Retinal pigment epithelial cell (primary cell): ENCODE measurements at places on chromosomes 7 and 10.

DNA sequence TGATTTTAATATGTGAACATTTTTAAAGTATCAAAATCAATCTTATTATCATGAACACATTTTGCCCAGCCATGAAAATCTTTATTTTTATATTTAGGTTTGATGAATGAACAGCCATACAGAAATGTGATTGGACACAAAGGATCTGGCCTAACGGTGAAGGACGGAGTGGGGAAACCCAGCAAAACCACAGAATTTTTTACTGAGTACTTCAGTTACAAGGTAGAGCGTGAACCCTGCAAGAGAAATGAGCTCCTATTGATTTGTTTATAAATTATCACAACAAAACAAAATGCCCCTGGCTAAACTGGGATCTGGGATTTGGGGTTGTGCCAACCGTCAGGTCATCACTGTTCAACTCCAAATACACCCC is 118.8 kb downstream of the JAZF1 start:
- DNase-seq, result no peak

DNA sequence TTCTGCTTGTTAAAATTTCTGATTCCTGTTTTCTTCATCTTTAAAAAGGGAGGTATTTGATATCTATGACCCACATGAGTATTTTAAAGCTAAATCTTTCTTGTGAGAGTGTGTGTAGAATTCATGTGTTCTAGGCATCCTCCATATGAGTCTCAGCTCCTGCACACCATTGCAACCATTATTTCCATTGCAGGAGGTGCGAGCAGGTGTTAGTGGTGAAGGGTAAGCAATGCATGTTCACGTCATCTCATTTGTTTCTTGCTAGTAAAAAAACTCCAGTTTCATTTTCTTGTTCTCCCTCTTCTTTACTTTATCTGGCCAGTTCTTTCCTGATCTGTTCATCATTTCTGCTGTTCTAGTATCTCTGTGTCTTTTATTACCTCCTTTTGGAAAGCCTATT is 100.5 kb downstream of the ADRA2A start:
- DNase-seq, result no peak

GRCh38 chr10:15814565-15814964 is 45.7 kb downstream of the MINDY3 start:
- DNase-seq, result no peak

DNA sequence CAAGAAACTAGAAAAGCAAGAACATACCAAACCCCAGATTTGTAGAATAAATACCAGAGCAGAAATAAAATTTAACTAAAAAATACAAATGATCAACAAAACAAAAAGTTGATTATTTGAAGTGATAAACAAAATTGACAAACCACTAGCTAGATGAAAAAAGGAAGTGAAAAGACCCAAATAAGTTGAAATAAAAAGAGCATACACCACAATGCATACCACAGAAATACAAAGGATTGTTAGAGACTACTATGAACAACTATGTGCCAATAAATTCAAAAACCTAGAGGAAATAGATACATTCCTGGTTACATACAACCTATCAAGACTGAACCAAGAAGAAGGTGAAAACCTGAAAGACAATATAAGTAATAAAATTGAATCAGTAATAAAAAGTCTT is 333.4 kb downstream of the SH2D4B start:
- no peak for DNase-seq

GRCh38 chr10:32995751-32996150 is 37.7 kb upstream of the ITGB1 start:
- DNase-seq, result no peak

DNA sequence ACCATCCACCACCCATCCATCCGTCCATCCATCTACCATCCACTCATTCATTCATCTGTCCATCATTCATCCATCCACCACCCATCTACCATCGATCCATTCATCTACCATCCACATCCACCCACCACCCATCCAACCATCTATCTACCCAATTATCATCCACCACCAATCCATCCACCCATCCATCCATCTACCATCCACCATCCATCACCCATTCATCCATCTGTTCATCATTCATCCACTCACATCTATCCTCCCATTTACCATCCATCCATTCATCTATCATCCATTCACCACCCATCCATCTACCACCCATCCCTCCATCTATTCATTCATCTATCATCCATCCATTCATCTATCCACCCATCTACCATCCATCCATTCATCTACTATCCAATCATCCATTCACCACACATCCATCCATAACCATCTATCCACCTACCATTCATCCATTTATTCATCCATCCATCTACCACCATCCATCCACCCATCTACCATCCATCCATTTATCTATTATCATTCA is 188.8 kb downstream of the JCAD start:
- no peak for DNase-seq

DNA sequence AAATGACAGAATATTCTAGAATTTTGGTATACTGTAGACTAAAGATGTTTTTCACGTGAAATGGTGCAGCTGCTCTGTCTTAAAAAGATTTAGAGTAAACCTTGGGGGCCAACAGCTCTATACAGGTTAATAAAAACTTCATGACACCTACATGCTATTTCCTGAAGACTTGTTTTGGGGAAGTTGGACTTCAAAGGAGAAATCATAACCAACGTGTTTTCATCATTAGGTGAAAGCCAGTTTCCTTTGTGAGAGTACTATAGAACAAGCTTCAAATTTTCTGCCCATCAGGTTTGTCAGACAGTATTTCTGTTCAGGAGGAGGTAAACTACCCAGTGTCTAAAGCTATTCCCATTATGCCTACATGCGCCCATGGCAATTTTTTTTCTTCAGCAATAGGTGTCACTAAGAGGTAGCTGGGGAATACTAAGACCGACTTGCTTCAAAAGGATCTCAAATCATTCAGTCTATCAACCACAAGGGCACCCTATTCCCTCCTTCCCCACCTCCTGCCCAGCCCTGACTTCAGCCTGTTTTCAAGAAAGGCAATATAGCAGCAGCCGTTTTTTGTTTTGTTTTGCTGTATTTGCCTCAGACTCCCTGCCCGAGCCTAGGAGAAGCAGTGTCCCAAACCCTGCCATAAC is 237.3 kb upstream of the SP8 start:
- DNase-seq, result no peak

DNA sequence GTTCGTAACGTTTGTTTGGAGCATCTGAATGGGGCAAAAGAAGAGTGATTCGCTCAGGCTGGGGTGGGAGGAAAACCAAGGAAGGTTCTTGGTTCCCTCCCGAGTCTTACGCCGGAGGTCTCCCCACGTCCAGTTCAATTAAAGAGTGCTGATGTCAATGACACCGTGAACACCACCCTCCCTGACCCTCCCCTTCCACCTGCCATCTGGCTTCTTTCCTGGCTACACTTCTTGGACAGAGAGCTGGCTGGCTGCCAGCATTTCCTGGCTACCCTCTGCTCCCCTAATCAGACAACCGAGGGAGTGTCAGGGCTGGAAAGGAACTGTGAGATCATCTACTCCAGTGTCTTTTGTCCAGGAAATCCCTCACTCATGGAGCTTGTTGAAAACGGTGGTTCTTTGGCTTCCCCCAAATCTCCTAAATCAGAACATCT is 24.1 kb upstream of the FFAR4 start:
- no peak for DNase-seq

GRCh38 chr7:2530071-2530987 is 10.8 kb downstream of the LFNG start:
- no peak for DNase-seq

DNA sequence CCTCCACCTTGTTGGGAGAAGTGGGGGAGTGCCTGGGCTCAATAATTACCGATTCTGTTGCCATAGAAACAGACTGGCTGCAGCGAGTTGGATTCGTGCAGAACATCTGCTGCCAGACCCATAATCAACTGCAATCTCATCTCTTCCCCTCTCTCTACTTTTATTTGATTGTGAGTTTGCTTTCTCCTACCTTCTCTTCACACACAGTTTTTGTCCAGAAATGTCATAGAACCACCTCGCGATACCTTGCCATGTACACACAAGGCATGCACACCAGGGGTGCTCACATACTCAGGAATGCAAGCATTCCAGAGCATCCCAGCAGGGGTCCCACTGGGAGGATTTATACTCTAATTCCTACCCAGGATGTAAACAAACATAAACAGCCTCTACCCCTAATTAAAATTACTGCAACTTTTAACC is 262.2 kb upstream of the AOAH start:
- DNase-seq, result no peak

GRCh38 chr7:38584443-38585210 is 46.5 kb downstream of the AMPH start:
- no peak for DNase-seq

GRCh38 chr7:45160417-45160881 is 2.9 kb downstream of the RAMP3 start:
- DNase-seq, result no peak

DNA sequence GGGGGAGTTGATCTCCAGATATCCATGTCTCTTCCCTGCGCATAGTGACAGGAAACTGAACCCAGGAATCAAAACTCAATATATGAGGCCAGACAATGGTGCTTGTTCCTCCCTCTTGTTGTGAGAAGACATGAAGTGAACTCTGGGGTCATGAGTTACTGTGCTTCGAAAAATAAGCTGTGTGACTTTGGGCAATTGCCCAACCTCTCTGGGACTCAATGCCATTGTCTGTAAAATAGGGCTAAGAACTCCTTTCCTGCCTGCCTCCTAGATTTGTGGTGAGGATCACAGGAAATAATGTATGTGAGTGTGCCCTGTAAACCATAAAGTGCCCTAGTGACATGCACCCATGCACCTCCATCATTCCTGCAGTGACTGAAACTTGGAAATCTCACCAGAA is 48.4 kb downstream of the SYPL1 start:
- no peak for DNase-seq

DNA sequence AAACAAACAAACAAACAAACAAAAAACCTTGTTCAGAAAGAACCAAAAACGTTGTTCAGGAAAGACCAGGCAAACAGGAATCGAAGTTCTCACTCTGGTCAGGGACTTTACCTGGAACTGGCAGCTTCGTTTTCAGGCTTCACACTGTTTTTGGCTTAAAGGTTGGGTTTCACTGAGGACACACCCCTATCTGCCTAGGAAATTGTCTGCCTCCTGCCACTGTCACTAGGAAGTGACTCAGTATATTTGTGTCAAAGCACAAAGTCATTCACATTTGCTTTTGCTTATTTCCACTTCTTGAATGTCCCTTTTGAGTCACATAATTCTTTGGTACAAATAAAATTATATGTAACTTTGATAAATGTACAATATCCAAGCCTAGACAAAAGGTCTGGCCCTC is 37.9 kb downstream of the PNLIPRP3 start:
- no peak for DNase-seq

DNA sequence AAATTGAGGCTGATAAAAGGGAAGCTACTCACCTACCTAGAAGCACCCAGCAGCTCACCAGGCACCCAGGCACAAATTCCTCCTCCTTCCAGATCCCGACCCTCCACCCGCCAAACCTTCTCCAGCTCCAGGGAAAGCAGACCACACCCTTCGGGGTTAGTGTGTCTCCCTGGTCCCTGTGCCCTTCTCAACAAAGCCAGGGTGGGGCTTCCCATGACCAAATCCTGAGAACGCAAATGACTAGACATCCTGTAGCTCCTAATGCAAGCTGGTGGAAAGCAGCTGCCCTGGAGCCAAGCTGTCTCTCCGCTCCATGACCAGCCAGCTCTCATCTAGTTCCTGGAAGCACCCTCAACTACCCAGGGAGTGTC is 4.4 kb downstream of the TBX20 start:
- no peak for DNase-seq
